ENCODE measurements at places on chromosomes 12 and 14. TPM values are rescaled to one million over a fixed set of nuclear protein-coding genes. Genes with fewer than 3 reads are reported as not detected.
A peak's percentile ranks its signal among the peaks of the same experiment; 100 is the strongest.

- no peak for DNase-seq
Observed at GRCh38 chr12:71415336-71416231, 24.0 kb upstream of the LGR5 start.

DNA sequence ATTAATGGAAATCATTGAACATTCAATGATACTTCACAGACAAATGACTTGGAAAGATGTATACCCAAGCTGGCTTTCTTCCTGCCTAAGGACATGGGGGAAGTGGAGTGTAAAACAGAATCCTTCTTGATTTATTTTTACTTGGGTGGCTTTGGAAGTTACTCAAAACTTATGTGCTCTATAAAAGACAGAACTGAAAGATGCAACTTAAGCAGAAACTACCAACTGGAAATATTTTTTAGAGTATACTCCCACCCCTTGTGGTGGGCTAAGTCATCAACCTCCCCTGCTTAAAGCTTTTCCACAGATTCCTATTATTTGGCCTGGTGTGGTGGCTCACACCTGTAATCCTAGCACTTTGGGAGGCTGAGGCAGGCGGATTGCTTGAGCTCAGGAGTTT is 126.0 kb upstream of the ATP2B1 start:
- no peak for DNase-seq

- DNase-seq: no peak
Observed at GRCh38 chr12:130702966-130703732, 12.9 kb downstream of the RIMBP2 start.

The NTS gene
- total RNA-seq: not detected

The EPS8 gene
- 124 TPM for total RNA-seq

GRCh38 chr14:91337699-91338335 is 79.8 kb downstream of the CCDC88C start:
- DNase-seq: no peak

The GARIN6 gene
- not detected for total RNA-seq

The HPD gene
- 5.2 TPM for total RNA-seq

DNA sequence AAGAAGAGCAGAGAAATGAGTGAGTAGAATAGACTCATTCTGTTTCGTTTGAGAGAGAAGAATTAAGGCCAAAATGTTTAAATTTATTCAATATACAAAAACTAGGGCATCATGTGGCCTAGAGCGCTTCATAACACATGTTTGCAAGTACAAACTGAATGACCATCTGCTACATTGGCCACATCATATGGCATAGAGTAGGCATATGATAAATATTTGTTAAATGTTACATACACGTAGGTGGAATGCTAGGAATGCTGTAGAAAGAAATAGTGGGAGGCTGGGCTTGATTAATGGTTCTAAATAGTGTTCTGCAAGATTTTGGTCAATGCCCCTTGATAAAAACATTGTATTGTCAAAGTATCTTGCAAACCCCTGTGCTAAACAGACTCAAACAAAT is 10.8 kb downstream of the MGP start:
- DNase-seq: no peak

GRCh38 chr14:104885973-104886689 is 21.1 kb downstream of the CEP170B start:
- DNase-seq: peak; percentile 41

The PRB2 gene
- total RNA-seq: not detected

The GALNT9 gene
- total RNA-seq: 0.62 TPM

DNA sequence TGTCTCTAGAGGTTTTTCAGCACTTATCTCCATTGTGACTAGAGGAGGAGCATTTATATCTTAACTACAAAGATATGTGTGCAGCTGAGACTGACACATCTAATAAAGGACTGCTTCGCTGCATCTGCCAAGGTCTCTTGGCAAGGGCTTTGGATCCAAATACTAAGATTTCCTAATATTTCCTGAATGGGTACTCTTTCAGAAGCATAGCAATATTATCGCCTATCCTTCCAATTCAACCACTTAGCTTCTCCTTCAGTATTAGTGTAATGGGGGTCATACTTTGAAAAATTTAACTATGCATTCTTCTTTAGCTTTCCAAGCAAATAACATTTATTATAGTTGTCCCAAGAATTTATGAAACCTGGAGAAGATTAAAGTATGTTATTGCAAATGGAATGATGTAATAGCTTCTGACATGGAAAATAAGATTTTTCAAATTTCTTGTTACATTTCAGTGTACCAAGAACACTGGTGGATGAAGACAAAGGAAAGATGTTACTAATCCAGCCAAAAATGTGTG is 243.0 kb upstream of the PDE3A start:
- DNase-seq: no peak

DNA sequence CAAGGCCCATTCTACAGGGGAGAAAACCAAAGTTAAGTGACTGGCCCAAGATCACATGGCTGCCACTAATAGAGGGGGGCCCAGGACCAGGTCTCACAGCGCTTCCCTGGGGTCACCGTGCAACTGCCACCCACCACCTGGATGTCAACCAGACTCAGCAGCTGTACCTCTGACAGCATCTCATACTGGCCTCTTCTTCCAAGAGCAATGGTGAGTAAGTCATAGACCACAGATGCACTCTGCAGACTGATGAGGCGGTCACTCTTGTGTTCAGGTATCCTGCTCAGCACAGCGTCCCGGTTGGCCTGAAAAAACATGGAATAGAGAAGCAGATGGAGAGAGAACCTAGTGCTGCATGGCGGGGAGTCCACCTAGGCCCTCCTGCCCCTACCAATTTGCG is 139.9 kb downstream of the TTC7B start:
- no peak for DNase-seq

- DNase-seq: no peak
Observed at GRCh38 chr12:105613887-105614286, 283.4 kb downstream of the C12orf75 start.

DNA sequence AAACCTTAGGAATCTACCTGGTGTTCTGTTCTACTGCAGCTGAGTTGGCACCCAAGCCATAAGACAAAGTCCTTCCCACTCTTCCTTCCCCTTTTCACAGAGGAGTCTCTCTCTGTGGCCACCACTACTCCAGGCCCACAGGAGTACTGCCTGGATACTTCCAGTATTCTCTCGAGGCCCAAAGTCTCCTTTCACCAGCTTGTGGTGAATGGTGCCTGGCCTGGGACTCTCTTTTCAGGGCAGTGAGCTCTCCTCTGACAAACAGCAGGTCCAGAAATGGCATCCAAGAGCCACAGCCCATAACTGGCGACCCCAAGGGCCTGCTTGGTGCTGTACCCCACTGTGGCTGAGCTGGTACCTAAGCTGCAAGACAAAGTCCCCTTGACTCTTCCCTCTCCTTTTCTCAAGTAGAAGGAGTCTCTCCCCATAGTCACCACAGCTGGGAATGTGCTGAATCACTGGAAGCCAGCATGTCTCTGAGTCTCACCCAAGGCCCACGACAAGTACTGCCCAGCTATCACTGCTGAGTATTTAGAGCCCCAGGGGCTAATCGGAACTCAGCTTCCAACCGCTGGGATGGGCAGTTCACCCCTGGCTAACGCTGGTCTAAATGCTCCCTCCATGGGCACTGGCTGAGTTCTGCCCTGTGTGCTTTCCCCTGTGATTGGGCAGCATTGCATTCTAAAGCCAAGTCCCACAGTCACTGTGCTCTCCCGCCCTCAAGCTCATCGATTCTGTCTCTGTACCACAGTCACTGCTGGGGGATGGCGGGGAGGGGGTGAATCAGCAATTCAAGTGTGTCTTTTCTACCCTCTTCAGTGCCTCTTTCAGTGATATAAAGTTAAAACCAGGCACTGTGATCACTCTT is 6.1 kb downstream of the A2ML1 start:
- DNase-seq: no peak

GRCh38 chr12:47800582-47800981 is 19.1 kb downstream of the HDAC7 start:
- DNase-seq: no peak

DNA sequence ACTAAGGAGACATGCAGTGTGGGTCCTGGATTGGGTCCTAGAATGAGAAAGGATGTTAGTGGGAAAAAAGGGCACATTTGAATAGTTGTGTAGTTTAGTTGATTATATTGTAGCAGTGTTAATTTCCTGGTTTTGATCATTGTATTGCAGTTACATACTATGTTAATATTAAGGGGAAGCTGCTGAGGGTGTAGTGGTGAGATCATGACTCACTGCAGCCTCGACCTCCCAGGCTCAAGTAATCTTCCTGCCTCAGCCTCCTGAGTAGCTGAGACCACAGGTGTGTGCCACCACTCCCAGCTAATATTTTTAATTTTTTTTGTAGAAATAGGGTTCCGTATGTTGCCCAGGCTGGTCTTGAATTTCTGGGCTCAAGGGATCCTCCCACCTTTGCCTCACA is 21.7 kb downstream of the BORCS5 start:
- DNase-seq: no peak

The KERA gene
- total RNA-seq: not detected

The LLPH gene
- total RNA-seq: 19.0 TPM

DNA sequence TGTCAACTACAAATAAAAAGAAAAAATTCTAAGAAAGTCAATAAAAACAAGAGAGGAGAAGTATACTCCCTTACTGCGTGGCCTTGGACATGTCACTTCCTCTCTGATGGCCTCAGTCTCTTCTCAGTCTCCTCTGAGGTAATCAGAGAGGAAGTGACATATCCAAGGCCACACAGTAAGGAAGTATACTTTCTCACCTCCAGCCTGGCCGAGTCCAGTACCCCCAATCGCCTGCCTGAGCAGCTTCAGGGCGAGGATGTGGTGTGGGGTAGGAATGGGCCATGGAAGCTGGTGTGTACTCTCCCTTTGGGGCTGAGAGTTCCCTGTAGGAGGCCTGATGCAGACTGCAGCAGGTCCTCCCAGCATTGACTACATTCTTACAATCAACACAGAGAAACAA is 15.8 kb downstream of the VDR start:
- DNase-seq: no peak

The WASHC3 gene
- 57.4 TPM for total RNA-seq

DNA sequence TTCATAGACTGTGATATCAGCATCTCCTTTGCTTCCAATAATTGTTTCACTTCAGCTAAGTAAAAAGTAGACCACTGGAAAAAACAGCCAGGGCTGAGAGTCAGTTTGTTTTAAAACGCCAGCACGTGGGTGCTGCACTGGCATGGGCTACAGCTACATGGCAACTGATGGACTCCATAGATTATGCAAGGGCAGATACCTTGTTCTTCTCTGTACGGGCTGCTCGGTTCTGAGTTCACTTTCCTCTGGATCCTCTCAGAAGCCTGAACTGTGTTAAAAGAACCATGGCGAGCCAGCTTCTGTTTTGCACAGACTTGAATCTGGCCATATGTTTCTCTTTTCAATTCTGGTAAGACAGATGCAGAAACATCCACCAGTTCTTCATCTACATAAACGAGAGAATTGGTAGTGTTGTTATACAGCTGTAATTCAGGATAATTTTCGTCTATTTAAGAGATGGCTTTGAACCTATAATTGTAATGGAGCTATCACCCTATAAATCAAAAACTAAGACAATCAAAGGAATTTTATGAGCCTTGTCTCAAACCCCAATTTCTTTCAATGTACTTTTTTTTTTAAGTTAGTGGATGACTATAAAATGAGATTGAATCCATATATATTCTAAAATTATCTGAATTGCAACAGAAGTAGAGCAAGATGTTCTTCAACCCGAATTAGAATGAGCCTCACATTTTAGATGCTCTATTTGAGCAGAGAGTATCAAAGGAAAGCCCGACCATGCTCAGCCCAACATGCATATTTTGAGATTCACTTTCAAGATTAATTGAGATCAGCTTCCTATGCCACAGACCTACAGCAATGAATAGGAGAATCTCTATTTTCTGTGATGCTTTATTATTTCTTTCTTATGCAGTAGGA is 31.5 kb downstream of the E2F7 start:
- DNase-seq: no peak

GRCh38 chr12:49888461-49889151 is 15.1 kb downstream of the FAIM2 start:
- DNase-seq: peak; percentile 37

DNA sequence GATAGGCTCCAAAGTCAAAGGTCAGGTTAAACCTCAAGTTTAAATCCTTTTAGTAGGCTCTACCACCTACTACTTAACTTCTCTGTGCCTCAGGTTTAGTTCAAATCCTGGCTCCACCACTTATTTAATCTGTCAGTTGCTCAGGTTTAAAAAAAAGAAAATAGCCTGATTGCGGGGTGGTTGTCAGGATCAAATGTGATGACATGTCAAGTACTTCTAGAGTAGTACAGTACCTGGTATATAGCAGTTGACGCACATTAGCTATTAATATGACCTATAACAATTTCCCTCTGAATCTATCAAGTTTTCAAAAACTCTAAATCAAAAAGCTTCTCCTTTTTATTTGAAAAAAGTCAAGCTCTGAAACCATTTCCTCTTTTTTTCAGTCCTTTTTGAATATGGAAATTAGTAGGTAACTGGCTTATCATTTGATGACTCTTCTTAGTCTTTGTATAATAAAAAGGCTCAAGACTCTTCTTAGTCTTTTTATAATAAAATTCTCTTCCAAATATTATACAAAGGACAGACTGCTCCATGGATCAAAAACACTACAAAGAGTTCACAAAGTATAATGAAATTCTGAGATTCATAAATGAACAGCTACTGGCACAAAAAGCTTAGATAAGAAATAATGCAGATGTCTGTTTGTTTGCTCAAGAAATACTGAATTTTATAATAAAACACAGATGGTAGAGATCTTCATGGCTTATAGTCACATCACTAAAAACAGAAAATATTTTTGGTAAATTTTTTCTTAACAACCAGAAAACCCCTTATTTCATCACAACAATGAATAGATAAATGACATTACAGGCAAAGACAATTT is 5.0 kb downstream of the OSBPL8 start:
- DNase-seq: no peak

DNA sequence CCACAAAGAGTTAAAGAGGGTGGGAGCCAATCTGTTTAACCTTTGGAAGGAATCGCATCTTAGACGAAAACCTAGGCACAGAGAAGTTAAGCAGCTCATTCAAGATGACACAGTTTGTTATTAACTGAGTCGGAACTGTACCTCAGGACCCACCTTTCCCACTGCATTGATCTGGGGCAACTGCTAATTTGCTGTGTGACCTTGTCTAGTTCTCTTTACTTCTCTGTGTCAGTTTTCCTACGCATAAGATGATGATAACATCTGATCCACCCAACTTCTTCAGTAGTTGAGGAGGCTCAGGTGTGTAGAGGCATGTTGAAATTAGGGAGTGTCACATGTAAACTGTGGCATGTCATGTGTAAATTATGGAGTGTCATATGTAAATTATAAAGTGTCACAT is 186.2 kb downstream of the ZFP36L1 start:
- DNase-seq: no peak

GRCh38 chr12:83807871-83808270 is 1104.7 kb downstream of the SLC6A15 start:
- no peak for DNase-seq

All from aorta (tissue), 5 donors.